ENCODE measurements at places on chromosomes 5 and 9.

DNA sequence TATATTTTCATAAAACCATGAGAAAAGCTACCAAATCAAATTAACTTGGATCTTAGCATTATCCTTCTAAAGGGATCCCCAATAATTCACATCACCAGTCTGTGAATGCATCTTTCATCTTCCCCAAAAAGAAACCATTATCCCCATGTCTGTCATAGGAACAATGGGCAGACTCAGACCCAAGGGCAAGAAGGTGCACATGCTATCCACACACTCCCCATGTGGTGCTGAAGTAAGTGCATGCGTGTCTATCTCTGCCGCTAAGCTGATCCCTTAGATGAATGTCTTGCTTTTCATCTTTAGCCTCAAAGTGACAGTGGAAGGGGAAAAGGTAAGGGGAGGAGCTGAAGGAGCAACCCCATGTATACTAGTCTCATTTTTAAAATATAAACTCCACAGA is 10.2 kb downstream of the SPOCK1 start:
- no peak for DNase-seq

DNA sequence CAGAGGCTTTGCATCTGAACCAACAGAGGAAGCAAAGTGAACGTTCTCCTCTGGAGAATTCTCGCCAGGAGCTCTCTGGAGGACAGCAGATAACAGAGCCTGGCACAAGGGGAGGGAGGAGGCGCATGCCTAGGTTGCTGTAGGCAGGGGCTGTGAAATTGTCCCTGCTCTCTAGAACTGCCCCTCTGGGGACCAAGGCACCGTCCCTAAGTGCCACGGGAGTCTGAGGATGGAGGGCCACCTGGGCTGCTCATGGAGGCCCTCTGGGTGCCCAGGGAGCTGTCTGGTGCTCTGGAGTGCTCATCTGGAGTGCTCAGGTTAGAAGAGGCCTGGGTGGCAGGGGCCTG is 77.6 kb downstream of the CACNA1B start:
- no peak for DNase-seq

GRCh38 chr5:133265720-133266526 is 214.1 kb downstream of the HSPA4 start:
- no peak for DNase-seq

DNA sequence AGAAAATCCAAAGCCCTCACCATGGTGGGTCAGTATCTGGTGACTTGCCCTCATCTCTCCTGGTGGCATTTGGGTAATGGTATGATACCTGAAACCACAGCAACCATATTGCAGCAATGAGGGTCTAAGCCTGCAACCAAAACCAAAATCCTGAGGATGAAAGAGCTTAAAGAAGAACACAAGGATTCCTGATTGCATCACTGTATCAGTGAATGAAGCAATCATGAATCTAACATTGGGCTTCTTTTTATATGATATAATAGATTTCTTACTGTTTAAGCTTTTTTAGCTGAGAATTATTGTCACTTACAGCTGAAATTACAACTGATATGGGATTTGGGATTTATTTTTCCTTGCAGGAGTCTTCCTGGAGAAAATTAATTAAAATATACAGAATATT is 269.9 kb downstream of the MEF2C start:
- DNase-seq = no peak

GRCh38 chr5:155293605-155294178 is 280.1 kb downstream of the KIF4B start:
- no peak for DNase-seq

DNA sequence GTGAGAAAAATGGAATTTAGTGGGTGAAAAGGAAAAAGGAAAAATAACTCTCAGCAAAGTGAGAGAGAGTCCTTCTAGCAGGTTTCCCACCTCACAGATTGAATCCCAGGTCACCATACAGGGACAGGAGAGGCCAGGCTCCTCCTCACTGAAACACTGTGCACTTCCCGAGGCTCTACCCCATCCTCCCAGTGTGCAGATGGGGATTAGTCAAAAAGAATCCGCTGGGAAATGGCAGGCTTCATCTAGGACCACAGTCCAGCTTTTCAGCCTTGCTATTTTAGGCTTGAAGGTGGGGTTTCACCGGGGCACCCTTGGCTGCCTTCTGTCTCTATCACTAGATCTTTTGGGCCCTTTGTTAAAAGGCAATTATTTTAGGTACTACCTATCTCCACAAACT is 47.8 kb downstream of the YIPF5 start:
- no peak for DNase-seq

GRCh38 chr9:37902796-37903646 is 906 bp downstream of the SLC25A51 start:
- peak; percentile 48 for DNase-seq

DNA sequence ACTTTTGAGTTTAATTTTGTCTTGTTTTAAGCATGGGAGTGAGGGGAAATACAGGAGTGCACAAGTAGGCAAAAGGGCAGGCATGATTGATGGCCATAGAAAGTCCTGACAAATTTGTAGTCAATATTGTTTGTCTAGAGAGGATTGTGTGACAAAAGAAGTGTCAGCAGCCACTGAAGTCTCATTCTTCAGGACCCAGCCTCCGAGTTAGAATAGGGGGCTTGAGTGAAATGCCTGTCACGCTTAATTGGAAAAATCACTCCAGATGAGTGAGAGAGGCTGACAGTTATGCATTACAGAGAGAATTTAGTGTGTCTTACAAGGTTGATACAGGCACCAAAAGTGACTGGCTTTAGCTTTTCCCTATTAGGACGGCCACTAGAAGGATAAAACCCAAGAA is 81.9 kb upstream of the RPS23 start:
- no peak for DNase-seq

DNA sequence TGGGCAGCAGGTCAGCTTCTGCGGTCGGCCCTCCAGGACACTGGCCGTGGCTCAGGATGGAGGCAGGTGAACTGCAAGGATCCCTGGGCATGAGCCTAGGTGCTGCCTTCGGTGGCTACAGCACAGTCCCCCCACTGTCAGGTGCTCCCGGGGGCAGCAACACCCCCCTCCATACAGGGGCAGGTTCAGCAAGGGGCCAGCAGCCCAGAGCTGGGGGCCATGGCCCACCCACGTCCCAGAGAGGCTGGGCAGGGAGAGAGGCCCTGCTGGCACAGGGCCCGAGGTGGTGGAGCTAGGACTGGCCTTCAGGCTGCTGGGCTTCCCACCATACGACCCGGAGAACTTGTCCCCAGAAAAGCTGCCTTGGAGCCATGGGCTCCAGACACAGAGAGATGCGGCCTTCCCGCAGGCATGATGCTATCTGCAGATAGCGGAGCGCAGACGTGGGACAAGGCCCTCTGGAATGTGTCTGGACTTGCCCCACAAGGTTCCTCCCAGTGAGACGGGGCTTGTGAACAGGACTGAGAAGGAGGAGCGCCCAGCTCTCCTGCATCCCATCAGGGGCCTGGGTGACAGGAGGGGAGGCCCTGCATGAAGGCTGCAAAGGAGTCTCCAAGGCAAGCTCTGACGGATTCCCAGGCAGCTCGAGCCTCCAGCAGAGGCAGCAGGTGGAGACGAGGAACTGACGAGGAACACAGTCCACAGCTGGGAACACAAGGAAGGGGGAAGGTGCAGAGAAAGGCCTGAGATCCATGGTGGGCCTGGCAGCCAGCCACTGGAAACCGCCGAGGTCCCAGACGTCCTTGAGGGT is 111.1 kb downstream of the VAV2 start:
- DNase-seq = peak; percentile 34

DNA sequence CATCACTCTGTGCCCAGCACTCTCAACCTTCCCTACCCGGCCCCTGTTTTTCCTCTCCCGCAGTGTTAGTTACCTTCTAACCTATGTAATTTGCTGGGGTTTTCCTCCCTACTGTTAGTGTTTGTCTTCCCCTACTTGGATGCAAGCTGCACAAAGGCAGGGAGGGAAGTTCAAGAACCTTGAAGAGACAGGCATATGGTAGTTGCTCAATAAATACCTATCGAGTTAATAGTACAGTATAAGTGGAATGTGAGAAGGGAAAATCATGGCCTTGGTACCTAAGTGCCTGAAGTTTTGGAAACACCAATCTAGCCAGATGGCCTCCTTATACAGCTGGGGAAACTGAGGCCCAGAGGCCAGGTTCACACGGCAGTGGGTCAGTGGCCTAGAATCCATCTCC is 24.2 kb downstream of the PDGFRB start:
- no peak for DNase-seq

DNA sequence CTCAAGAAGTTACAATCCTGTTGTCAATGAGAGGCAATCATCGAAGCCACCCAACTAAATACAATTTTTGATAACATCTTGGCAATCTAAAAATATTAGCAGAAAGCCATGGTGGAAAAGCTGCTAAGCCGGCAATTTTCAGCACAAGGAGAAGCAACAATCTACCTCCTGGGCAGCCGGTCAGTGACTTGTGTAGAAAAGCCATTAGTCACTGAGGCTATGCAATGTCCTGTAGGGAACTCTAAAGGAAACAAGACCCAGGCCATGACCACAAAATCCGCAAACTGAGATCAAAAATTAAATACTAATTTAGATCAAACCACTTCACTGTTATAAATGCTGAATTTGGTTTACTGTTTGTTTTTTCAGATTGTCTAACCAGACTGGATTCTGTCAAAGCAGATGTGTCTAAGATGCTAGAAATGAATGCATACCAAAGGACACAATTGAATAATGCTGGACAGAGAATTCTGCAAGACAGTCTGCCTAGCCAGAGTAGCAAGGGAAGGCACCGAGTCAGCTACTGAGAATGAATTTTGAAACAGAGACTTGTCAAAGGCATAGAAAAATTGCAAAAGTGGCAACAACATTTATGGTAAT is 384.8 kb downstream of the PRELID2 start:
- no peak for DNase-seq

DNA sequence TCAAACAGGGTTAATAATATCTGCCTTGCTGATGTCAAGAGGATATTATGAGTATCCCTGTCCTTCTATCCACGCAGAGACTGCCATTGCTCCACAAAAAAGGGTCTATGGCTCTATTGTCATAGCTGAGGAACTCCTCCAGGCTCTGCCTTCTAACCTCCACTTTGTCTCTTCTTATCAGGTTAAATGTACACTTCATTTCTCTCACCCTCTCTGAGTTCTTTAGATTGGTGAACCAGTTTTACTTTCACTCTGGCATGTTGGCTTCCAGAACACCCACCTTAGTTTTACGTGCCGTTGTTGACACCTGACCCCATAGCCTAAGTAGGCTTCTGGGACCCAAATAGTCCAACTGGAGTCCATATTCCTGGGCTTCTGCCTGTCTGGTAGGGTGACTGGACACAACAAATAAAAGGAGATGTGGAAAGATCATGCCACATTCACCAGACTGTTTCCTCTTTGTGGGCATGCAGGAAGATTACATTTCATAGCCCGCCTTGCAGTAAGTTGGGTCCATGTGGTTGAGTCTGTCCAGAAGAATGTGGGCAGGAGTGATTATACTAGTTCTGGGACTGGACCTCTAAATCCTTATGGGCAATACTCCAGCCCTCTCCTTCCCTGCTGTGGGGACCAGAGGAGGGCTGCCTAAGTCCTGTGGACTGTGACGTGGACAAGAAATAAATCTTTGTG is 350.4 kb upstream of the CLINT1 start:
- DNase-seq = no peak

DNA sequence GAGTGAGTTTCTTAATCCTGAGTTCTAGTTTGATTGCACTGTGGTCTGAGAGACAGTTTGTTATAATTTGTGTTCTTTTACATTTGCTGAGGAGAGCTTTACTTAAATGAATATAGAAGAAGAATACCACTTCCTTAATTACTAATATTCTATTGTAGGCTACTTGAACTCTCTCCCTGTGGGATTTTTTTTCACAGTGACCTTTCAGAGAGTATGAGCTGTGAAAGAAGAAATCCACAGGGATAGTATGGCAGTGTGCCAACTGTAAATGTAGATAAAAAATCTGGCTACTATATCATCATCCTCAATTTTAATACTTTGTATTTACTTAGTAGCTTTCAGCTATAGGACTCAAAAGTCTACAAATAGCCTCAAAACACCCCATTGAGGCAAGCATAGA is 67.3 kb downstream of the COMMD10 start:
- DNase-seq = peak; percentile 11

DNA sequence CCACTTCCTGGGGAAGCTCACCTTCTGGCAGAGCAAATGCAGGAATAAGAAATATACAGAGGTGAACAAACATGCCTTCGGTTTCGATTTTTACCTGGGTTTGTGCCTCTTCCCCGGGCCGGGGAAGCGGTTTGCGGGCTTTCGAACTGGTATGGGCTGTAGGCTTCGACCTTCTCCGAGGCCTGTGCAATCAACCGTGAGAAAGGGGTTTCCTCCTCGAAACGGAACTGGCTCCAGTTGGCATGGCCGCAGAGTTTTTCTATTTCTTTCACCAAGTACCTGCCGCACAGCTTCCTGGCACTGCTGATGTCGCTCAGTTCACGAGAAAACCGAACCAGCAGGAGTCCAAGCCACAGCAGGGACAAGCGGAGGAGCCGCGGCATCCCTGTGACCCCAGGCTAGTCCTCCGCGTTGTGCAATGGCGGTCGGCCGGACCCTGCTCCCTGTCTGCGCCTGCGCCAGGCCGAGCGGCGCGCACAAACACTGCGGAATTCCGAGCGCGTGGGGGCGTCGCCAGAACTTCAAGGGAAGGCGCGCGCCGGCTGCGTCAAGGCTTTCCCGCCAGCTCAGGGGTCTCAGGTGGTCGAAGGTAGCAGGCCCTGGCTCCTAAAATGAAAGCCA is at the start of gene INSL6:
TSS of gene INSL6 (minus strand) at position 420 of the 621 bp plus-strand sequence. CDS start at position 383, 37 bp downstream.
- no peak for DNase-seq

- DNase-seq = no peak
Measured at GRCh38 chr5:40679913-40680681, at the start of gene PTGER4. Gene PTGER4 (plus strand): TSS chr5:40679915. CDS start chr5:40680994, 1,079 bp downstream.

DNA sequence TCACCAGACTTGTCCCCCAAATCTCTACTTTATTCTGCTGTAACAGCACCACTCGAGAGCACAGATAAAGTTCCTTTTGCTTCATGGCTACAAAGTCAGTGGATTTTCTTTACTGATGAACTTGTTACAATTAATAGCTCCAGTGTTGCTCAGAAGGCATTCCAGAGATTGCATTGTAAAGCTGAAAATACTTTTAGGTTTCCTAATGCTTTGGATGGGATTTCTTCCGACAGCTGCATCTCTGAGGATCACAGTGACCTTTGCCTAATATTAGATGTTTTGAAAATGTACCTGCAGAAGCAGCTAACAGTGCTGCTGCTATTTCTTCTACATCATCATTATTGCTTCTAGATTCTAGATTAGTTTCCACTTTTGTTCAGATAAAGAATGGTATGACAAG is 58.8 kb upstream of the TMEM171 start:
- DNase-seq = no peak

GRCh38 chr9:133813749-133814585 is 75.8 kb upstream of the SARDH start:
- no peak for DNase-seq

GRCh38 chr5:108747111-108747773 is 455 bp upstream of the FER start:
- DNase-seq = no peak

GRCh38 chr9:5551368-5552150 is 41.2 kb downstream of the PDCD1LG2 start:
- DNase-seq = no peak

DNA sequence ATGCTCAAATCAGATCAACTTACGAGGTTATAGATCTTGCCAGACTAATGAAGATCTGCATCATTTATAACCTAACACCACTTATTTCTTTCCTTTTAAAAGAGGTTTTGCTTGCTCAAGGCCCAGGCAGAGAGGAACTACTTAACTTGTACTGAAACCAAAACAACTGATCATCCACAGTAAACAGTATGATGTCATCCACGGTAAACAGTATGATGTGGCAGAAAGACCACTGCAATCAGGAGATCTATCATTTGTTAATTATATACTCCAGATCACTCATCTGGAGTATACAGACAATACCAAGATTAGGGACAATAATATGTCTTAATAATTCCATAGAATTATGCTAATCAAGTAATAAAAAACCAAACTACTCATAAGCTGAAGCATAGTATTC is 116.8 kb downstream of the ADAMTS6 start:
- peak; percentile 40 for DNase-seq

Measured in fibroblast of pulmonary artery (primary cell).